Fibroblast of lung (primary cell): ENCODE measurements at places on chromosomes 1 and 21.

DNA sequence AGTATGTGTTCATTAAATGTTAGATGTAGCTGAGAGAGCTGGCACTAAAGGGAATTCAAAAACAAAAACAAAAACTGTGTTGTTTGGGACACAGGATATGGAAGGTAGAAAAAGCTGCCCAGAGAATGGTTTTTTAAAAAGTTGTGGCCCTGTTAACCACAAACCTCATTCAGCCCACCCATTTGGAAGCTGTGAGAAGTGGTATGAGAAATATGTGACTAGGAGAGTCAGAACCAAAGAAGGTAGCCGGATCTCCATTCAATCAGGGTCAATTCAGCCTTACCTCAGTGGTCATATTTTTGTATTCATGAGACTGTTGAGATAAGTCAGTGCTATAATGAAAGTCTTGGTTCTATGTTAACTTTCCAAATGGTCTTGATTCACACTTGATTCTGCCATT is 29.8 kb upstream of the CACYBP start:
- DNase-seq, result no peak

GRCh38 chr1:17648457-17649145 is 106.5 kb upstream of the ACTL8 start:
- peak; percentile 59 for DNase-seq

GRCh38 chr1:86754265-86754974 is 50.0 kb downstream of the SH3GLB1 start:
- DNase-seq, result no peak

GRCh38 chr21:16377857-16378256 is 648.1 kb downstream of the USP25 start:
- peak; percentile 27 for DNase-seq

- DNase-seq, result no peak
Observed at GRCh38 chr1:99461499-99461898, 184.4 kb upstream of the PALMD start.

GRCh38 chr1:90274376-90274775 is 279.5 kb downstream of the ZNF326 start:
- DNase-seq, result no peak

- no peak for DNase-seq
Observed at GRCh38 chr1:114169509-114169908, 15.8 kb upstream of the SYT6 start.

DNA sequence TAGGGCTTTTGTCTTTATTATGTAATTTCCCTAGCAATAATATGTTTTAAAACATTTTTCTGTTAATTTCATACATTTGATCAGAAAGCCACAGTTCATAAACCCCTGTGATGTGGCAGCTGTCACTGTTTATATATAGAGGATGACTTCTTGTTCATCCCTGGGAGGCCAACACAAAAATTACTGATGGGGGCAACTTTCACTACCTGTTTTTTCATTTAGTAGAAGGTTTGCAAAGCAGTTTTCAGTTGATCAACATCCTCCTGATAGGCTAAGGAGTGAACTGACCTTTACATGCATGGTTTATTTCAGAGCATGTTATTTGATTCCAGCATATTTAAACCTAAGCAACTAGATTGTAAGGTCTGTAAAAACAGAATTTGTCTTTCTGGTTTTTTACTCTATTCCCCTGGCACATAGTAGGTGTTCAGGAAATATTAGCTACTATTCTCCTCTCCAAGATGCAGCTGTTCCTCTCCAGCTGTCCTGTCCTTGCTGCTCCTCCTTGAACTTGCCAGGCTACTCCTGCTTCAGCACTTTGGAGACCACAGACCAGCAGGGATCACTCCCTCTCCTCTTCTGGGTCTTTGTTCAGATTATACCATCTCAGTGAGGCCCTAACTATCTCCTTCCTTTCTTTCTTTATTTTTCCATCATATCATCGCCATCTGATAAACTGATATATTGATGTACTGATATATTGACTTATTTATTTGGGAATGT is 54.7 kb downstream of the ROR1 start:
- no peak for DNase-seq

- peak; percentile 95 for DNase-seq
Observed at GRCh38 chr1:59128784-59129227, 168.1 kb upstream of the FGGY start.

DNA sequence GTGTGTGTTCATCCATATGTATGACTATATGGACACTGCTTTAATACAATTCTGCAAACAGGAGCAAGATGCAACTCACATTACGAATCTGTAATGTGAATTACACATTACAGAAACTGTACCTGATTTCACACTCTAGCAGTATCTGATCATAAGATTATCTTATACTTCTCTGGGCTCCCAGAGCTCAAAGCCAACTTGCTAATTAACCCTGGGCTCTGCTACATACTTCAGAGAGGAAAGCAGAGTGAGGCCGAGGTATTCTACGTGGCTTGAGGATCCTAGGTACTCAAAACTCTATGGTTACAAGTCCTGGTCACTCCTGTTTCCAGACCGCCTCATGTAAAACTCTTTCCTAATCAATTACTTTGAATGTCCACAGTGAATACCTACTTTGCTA is 149.2 kb upstream of the KRTAP19-8 start:
- DNase-seq, result no peak

GRCh38 chr1:207868251-207868773 is 42.6 kb downstream of the CD34 start:
- peak; percentile 24 for DNase-seq
